Left kidney (tissue), 8 donors: ENCODE measurements at places on chromosomes 6 and 20.

- DNase-seq: no peak
These were observed 96.9 kb upstream of the NT5E start for GRCh38 chr6:85353012-85353411.

GRCh38 chr20:25336561-25337422 lies 53.8 kb downstream of the ABHD12 start:
- no peak for DNase-seq

- no peak for DNase-seq
These were observed at the start of gene CCN5 for GRCh38 chr20:44714701-44715498. Gene CCN5, plus strand, starts transcription at chr20:44715369. Its CDS starts 22 bp downstream, at chr20:44715391.

DNA sequence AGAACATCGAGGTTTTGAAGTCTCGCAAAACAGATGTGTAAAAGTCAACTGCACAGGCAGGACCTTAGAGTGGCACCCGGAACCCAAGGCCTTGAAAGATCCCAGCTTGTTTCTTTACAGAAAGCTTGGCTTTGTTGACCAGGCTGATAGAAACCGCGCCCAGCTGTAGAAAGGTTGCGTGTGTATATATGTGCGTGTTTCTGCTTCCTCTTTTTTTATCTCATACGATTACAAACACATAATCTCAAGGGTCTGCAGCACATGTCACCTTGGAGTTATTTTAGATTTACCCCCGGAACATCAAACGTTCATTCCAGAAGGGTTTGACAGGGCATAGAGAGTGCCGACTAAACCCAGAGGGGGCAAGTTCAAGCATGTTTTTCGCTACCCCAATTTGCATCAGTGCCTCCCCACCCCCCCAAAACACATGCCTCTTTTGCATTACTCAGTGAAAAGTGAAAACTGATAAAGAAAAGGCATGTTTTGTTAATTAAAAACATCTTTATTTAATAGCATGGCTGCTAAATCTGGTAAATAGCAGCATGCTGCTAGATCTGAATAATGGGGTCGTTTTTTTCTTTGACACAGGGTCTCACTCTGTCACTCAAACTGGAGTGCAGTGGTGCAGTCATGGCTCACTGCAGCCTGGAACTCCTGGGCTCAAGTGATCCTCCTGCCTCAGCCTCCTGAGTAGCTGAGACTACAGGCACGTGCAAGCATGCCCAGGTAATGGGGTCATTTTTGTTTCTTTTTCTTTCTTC lies 33.2 kb upstream of the NCOA3 start:
- no peak for DNase-seq

- no peak for DNase-seq
These were observed 50.0 kb upstream of the ECI2 start for GRCh38 chr6:4185419-4185818.

GRCh38 chr6:80480421-80481157 lies 374.1 kb downstream of the BCKDHB start:
- no peak for DNase-seq

GRCh38 chr6:157235600-157236039 lies 87.7 kb downstream of the TMEM242 start:
- peak; percentile 65 for DNase-seq

GRCh38 chr6:154901876-154902552 lies 93.1 kb upstream of the TIAM2 start:
- DNase-seq: no peak

GRCh38 chr6:27267857-27268434 lies 20.4 kb downstream of the PRSS16 start:
- DNase-seq: no peak

GRCh38 chr6:107489636-107490565 lies at the start of gene SOBP:
Gene SOBP, plus strand, starts transcription at chr6:107490117. Its CDS starts 500 bp downstream, at chr6:107490617.
- peak; percentile 78 for DNase-seq

DNA sequence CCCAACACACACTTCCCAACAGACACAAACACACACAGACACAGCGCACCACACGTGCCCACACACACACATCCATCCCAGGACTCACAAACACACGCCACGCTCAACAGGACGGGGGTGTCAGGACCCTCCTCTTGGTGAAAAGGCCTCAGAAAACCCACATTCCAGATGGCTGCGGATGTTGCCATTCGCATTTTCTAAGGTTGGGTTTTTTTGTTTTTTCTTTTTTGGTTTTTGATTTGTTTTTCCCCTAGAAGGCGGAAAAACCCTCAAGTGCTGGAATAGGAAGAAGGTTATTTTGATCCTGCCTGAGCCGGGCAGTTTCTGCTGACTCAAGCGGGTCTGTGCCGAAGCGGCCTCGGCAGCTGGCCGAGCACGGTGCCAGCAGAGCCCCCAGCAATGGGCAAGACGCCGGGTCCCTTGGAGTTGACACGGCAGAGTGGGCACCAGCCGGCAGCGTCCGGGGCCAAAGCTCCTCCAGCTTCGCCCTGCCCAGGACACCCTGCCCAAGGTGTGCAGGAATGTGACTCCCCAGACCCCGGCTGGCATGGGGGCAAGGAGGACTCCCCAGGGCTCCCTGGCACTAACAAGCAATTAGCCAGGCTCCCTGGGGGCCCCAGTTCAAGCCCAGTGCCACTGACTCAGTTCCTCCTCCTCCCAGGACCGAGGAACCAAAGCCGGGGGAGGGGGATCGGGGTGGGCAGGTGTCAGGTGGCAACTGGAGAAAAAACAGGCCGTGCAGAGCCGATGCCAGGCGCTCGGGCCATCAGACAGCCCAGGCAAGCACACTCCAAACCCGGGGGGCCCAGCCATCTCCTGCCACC lies 40.9 kb upstream of the ZBP1 start:
- no peak for DNase-seq

DNA sequence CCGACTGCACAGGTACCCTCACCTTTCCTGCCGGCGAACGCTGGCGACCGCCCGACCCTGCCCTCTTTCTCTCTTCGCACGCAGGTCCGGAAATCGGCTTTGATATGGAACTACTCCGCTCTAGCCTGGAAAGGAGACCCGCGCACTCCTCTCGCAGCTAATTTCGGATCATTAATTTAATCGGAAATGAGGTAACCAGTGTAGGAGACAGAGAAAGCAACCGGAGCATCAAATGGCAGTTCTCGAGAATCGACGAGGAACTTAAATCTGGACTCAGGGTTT lies 949 bp upstream of the ATXN1 start:
- no peak for DNase-seq

GRCh38 chr20:59481477-59482018 lies 122.8 kb upstream of the PHACTR3 start:
- DNase-seq: no peak

- DNase-seq: no peak
These were observed 20.9 kb downstream of the PKIG start for GRCh38 chr20:44603327-44603726.

GRCh38 chr6:153966001-153966400 lies 73.0 kb upstream of the OPRM1 start:
- no peak for DNase-seq

DNA sequence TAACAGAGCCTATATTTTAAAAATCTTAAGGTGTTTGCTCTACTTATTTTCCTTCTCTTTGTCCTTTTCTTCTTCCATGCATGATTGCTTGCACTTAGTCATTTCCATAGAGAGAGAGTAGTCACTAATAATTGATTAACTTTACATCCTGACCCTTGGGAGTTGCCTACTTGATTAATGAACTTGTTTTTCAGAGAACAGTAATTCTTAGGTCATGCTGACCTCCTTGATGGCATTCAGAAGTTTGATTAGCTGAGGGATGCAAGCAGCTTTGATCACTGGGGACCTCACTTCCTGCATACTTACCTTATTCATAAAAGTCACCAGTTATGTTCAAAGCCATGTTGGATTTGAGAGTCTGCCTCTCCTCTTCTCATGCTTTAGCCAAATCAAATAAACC lies 715.6 kb upstream of the ID4 start:
- DNase-seq: no peak

DNA sequence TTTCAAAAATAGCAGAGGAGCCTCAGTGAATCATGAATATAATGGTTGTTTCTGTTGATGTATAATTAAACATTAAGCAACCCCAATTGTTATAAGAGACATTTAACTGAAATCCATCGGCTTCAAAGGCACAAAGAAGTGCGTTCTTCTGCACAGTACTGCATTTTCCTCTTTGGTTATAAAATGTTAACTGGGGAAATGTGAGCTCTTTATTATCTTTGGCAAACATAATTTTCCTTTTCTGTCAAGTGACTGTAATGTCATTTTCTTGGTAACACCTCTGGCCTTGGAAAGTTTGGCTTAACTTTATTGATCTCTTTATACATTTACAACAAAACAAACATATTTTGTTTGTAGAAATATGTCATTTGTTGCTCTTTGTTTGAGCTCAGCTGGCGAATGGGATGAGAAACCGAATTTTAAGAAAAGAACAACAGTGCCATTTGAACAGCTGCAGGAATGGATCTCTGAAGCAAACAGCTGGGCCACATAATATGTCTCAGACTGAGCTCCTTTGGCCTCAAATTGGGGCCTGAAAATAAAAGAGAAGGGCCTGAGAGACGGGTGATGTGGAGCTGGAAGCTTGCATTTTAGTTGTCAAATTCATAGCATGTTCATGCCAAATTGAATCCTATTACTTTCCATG lies 427.0 kb upstream of the SPTLC3 start:
- DNase-seq: no peak

- peak; percentile 46 for DNase-seq
These were observed 2.1 kb downstream of the KHDRBS2 start for GRCh38 chr6:62283796-62284411.

- no peak for DNase-seq
These were observed 93.6 kb downstream of the TMEM242 start for GRCh38 chr6:157229713-157230112.

GRCh38 chr20:9490161-9490560 lies 24.2 kb upstream of the LAMP5 start:
- no peak for DNase-seq

DNA sequence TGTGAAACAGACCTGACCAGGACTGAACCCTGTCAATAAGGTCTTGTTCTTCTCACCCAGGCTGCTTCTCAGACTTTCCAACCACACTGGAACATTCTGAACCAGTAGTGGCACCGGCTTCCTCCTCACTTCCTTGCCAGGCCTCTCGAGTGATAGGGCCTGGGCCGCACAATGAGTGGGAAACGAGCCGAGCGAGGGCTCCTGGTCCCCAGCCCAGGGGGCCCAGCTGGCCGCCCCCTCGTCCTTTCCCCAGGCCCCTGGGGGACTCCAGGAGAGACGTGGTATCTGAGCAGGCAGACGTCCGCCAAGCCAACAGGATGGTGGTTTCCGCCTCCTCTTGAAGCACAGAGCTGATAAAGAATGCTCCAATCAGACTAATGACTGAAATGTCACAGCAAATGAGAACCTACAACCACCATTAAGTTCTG lies 117.9 kb downstream of the GMDS start:
- no peak for DNase-seq

- no peak for DNase-seq
These were observed at the start of gene CD109 for GRCh38 chr6:73695619-73696421. Gene CD109, plus strand, starts transcription at chr6:73696203. Its CDS starts 13 bp downstream, at chr6:73696216.

DNA sequence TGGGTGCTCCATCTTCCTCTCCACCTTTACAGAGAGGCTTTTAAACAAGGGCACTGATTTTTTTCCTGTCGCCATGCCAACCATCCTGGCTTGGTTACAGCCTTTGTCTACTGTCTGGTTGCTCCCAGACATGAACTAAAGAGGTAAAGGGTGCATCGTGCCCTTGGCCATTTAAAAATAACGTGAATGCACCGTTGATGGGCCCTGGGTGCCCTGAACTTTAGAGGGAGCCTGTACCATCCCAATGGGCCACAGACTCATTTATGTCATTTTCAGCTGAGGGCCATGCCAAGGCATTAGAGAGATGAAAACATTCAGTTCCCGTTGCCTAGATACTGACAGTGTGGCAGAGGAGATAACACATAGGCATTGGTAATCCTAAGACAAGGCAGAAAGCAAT lies 23.3 kb downstream of the TMC2 start:
- no peak for DNase-seq

DNA sequence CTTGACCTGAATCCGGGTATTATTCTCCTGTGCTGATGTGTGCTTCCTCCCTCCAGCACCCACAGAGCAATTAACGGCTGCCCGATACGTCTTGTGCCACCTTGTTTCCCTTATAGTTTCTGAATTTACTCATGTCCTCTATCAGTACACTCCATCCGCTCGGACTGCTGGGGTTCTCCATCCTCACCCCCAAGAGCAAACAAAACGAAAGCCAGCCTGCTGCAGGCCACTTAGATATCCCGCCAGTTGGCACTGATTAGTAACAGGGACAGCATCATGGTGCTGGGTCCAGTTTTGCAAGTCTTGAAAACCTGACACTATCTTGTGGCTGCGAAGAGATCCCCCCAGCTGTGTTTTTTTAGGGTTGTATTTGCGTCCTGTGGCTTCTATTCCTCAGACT lies 71.8 kb downstream of the SSR1 start:
- DNase-seq: no peak

- no peak for DNase-seq
These were observed 501.8 kb downstream of the CD83 start for GRCh38 chr6:14619419-14619781.

DNA sequence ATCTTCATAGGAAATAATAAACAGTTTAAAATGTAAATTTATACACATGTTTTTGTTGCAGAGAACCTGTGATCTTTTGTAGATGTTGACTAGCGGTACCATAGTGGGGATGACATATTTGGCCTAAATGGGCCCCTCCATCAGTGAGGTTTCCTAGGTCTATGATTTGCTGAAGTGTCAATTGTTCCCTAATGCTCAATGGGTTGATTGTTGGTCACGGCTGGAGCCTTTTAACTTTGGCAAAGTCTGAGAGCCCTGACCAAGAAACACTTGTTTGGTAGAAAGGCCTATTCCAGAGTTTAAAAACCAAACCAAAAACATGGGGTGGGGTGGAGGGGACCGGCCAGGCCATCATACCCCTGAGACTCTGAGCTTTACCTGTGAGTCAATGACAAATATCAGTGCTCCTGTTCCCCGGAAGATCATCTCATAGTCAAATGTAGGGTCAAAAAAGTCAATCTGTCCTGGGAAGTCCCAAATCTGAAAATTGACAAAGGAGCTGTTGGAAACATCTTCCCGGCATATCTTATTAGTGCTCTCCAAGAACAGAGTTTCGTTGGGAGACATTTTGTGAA lies 25.1 kb downstream of the RRAGD start:
- no peak for DNase-seq

GRCh38 chr6:116887168-116887567 lies 10.1 kb downstream of the RFX6 start:
- DNase-seq: no peak
